ENCODE measurements at places on chromosomes 13 and 19.

DNA sequence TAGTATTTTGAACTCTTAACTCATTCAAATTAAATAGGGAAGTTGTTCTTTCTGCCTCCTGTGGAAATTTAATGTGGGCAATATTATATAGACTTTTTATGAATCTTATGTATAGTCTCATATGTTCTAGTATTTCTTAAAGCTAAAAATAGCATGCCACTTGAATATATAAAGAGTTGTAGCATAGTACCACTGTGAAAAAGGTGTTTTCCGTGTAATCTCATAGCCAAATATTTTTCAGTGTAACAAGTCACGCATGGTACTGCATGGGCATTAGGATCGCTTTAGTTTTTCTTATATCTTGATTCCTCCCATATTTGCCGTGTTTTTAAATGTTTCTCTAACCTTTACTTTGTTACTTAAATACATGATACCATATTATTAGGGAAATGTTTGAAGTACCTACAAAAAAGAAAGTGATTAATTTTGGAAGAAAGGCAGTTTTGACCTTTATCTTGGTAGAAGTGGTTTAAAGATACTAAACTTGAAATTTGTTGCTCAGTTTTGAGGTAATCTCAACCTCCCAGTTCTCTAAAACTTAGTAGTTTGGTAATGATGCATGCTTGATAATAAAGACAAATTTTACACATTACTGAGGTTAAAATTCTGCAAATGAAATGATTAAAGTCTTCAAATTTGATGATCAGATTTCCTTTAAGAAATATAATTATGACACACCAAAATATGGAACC is 81.2 kb downstream of the PAN3 start:
- DNase-seq, result no peak

GRCh38 chr13:25288966-25289365 is 1.7 kb upstream of the MTMR6 start:
- no peak for DNase-seq

DNA sequence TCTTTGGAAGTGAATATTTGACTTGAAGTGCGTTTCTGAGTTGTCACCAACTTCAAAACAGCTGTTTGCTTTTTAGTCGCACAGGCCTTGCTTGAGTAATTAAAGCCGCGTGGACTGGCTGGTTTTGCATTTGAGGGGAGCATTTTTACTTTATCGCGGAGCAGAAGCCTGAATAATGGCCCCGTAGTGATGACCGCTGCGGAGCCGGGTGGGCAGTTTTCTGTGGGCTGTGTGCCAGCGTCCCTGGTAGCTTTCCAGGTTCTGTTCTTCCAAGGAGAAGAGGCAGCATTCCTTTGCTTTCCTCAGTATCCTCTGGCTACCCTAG is 1.1 kb downstream of the NAA16 start:
- peak; percentile 9 for DNase-seq

DNA sequence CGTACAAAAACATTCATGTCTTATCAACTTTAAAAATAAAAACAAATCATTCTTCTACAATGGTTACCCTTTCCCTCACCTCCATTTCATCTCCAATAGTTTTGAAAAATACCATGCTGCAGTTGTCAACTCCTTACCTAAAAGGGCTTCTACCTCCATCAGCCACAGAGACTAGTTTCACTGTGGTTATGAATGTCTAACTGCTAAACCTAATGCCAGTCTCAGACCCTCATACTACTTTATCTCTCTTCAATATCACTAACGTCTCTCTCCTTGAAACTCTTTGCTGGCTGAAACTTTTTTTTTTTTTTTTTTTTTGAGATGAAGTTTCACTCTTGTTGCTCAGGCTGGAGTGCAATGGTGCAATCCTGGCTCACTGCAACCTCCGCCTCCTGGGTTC is 27.1 kb downstream of the LNX2 start:
- no peak for DNase-seq

DNA sequence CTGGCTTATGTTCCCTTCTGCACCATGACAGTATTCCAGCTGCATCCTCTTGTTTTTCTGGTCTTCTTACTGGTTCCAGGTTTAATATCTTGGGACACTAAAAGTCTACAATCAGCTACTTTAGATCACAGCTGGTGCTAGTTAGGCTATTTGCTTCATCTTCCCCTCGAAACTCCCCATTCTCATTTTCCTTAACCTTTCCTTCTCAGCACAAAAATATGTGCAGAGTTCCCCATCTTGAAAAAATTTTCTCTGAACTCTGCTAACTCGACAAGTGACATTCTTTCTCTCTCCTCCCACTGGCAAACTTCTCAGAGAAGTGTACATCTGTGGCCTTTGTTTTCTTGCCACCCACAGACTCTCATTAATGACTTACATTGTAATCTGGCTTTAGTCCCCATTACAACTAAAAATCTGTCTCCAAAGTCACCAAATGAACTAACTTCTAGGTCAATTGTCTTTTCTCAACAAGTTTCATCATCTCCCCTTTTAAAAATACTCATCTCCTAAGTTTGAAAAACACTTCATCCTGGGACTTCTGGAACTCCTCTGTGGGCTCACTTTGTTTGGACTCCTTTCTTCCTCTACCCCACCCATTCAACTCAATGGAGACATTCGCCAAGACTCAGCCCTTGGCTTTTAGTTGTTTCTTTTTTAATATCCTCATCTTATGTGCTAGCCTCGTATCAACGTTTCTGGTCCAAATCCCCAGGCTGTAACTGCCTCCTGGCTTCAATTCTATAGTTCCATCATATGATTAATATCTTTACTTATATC is 7.1 kb upstream of the KL start:
- DNase-seq, result no peak

- DNase-seq, result no peak
Observed at GRCh38 chr19:30492586-30493270, 120.5 kb downstream of the ZNF536 start.

- no peak for DNase-seq
Observed at GRCh38 chr19:34808566-34808965, 35.6 kb upstream of the ZNF599 start.

- no peak for DNase-seq
Observed at GRCh38 chr13:57629391-57629804, 2.1 kb upstream of the PCDH17 start.

Measured in NCI-H2081 (cell line).